Left renal pelvis (tissue), 4 donors: ENCODE measurements at places on chromosomes 7 and 10. TPM values are rescaled to one million over a fixed set of nuclear protein-coding genes. Genes with fewer than 3 reads are reported as not detected.

The REEP3 gene
- 38.7 TPM for polyA plus RNA-seq

The SLC35B4 gene
- polyA plus RNA-seq = 23.0 TPM

The ZNF804B gene
- polyA plus RNA-seq = 0.64 TPM

The BET1 gene
- polyA plus RNA-seq = 65.2 TPM

The GLUD1 gene
- 144 TPM for polyA plus RNA-seq

The EPHA1 gene
- 23.5 TPM for polyA plus RNA-seq

The CDK14 gene
- 37.7 TPM for polyA plus RNA-seq

The TYSND1 gene
- polyA plus RNA-seq = 10.4 TPM

The OR2A5 gene
- not detected for polyA plus RNA-seq

The BHLHA15 gene
- polyA plus RNA-seq = 0.18 TPM

The IL15RA gene
- polyA plus RNA-seq = 2.3 TPM

The PRR15 gene
- polyA plus RNA-seq = 8.5 TPM

- no peak for DNase-seq
Measured at GRCh38 chr10:126133906-126134656, 237.7 kb downstream of the FANK1 start.

GRCh38 chr10:6689036-6689435, 109.0 kb upstream of the PRKCQ start:
- no peak for DNase-seq

- no peak for DNase-seq
Measured at GRCh38 chr7:94195201-94195600, 191.0 kb upstream of the BET1 start.

DNA sequence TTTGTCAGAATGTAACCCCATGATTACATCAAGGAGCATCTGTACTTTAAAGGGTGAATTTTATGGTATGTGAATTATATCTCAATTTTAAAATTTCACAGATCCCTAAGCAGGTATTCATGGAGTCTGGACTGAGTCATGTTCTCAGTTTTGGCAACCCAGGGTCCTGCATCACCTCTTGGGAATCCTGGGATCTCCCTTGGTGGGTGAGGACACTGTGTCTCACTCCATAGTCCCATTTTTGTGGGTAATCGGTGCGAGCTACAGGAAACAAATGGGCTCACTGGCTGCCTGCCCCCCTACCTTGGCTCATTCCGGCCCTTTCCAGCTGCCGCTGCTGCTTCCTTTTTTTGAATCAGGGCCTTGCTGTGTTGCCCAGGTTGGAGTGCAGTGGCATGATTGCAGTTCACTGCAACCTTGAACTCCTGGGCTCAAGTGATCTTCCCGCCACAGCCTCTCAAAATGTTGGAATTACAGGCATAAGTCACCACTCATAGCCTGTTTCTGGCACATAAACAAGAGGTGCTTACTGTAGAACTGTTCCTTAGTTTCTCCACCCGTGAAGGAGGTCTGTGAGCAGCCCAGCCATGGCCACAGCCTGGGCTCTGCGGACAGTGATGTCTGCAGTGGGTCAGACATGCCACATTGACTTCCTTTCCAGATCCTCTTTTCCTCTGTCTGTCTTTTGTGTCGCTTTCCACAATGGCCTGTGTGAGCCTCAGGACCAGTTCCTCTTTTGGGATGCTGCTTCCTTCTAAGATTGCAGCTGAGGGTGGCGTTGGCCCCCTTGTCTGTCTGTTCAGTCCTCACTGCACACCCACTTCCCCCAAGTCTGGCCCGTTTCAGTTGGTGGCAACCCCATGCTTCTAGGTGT, 14.5 kb downstream of the PALD1 start:
- DNase-seq = no peak

GRCh38 chr7:47088329-47089067, 493.4 kb downstream of the TNS3 start:
- DNase-seq = no peak

- no peak for DNase-seq
Measured at GRCh38 chr10:59176241-59177030, at the start of gene PHYHIPL. TSS of gene PHYHIPL (plus strand) at chr10:59176643. CDS start at chr10:59176854, 211 bp downstream.

DNA sequence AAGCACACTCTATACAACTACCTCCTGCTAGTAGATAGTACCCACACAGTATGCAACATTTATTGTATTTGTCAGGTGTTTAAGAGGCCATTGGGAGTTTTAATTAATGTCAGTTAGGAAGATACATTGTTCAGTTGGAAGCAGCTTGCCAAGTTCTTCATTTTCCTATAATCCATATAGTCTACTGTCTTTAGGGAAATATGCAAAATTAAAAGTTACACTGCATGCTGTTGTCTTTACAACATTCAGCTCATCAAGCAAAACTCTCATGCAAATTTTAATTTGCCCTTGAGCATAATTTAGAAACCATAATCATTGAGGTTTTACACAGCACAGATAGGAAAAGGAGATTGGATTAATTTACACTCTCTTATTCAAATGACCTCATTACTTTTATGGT, 17.4 kb downstream of the FOXP2 start:
- DNase-seq = no peak

DNA sequence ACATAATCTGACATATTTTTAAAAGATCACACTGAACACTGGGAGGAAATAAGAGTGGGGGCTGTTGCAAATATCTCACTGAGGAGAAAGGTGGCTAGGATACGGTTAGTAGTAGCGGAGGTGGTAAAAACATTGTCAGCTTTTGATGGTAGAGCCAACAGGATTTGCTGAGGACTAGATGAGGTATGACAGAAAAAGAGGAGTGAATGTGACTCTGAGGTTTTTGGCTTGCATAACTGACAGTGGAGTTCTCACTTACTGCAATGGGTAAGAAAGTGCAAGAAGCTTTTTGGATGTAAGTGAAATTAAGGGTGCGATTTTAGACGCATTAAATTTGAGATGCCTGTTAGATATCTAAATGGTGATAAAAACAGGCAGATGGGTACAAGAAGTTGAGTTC, 102.0 kb upstream of the MBL2 start:
- no peak for DNase-seq

DNA sequence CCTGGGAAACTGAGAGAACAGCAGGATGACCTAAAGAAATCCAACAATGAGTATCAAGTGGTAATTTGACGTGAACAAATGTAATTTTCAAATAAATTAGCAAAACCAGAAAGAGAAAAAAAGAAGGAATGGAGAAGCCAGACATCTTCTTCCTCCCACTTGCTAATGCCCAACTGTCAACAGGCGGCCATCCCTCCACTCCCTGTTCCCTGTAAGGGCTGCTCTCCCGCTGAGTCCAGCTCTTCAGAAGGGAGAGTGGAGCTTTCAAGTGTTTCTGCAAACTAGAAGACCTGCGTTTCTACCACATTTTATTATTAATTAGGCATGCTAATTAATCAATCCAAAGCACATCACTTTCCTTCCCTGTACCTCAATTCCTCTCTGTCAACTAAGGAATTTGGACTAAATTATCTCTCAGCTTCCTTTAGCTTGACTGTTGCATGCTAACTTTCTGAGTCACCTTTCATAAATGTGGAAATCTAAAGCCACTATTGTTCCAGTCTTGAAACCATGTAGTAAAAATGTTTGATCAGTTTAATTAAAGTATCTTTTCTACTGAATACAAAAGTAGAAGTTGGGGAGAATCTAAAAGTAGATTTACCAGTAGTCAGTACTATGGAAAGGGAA, 48.4 kb upstream of the CUL1 start:
- DNase-seq = no peak

DNA sequence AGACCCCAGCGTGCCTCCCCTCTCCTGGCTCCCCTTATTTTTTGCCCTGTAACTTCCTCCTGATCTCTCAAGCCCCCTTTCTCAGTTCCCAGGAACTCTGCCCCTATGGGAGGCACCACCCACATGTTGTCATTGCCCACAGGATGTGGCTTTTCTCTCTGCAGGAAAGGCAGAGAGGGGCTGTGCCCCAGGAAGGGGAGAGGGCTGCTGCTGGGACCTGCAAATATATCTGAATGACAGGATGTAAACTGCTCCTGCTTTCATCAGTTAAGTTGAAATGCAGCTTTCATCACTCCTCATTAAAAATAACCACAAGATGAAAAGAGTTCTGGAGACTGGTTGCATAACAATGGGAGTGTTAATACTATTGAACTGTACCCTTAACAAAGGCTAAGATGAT, 103.3 kb downstream of the CLEC2L start:
- DNase-seq = no peak

DNA sequence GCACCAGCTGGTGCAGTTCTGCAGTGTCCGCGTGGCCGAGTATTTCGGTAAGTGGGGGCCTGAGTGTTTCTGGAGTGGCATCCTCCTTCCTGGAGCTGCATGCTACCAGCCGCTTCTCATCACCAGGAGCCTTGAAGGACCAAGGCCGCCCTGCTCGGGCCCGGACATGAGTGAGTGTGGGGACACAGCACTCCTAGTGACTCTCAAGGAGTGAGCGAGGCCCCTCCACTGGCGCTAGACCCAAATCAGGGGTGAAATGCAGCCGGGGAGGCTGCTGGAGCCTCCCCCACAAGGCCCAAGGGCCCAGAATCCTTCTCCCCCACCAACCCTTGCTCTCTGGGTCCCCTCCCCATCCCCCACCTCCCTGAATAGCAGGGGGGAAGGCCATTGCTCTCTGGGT, 48.0 kb downstream of the CAMK2B start:
- DNase-seq = no peak

DNA sequence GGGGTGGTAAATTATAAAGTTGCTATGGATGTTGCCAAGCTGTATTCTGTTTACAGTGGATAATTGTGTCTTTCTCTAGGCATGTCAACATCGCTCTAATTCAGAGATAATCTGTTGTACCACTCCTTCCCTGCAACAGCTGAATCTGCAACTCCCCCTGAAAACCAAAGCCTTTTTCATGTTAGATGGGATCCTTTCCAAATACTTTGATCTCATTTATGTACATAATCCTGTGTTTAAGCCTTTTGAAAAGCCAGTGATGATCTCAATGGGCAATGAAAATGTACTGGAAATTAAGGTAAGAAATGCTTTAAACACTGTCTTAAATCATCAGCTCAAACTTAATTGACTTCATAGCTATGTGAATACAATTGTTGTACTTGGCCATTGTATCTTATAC, 91.0 kb downstream of the MET start:
- no peak for DNase-seq

- no peak for DNase-seq
Measured at GRCh38 chr10:29243066-29243465, 45.8 kb upstream of the LYZL1 start.

- DNase-seq = no peak
Measured at GRCh38 chr7:147079083-147079482, 962.5 kb downstream of the CNTNAP2 start.

GRCh38 chr7:4633012-4633411, 49.1 kb upstream of the FOXK1 start:
- DNase-seq = no peak

DNA sequence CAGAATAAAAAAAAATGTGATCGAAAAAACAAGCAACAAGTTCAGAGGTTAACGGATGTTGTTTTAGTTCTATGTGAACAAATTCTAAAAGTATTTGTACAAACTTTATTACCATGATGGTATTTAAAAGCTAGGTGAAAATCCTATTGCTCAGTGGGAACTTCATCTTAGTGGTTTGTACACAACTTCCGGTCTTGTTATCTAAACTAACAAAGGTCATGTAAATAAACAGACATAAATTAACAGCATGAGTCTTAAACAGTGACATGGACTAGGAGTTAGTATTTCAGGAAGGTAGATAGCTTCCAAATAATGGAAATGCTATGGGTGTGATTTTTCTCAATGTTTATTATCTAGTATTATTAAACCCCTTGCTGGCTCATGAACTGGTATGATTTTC, 83.8 kb downstream of the SPAG6 start:
- DNase-seq = no peak

- DNase-seq = no peak
Measured at GRCh38 chr10:70500812-70501301, 22.3 kb downstream of the PALD1 start.

GRCh38 chr7:95951531-95951930, 179.2 kb downstream of the DYNC1I1 start:
- DNase-seq = no peak

GRCh38 chr7:101832205-101832631, 14.8 kb downstream of the CUX1 start:
- DNase-seq = no peak

- DNase-seq = no peak
Measured at GRCh38 chr10:62635127-62635526, 169.4 kb upstream of the ADO start.

DNA sequence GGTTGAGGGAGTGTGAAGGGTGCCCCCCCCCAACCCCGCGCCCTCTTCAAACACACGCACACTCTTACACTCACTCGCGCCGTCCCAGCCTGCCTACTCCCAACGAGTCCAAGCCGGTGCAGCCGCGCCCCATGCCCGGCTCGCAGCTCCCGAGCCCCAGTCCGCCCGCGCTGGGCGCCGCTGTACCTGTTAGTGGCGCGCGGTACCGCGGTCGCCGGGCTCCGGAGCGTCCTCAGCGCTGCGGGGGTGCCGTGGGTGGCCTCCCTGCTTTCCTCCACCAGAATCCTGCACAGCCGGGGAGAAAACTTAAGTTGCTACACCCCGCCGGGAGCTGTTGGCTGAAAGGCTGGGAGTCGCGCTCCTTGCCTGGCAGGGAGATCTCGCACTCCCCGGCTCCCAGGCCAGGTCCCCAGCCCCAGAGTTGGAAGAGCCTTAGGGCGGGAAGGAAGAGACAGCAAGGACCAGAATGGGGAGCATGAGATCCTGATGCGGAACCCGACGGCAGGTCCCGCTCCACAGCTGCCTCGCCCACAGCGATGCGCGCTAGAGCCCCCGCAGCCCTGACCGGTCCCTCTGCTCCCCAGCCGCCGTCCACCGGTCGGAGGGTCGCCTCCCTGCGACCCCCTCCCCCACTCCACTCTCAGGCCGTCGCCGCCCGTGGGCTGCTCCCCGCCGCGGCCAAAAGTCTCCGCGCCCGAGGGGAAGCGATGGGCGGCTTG, 863 bp downstream of the ST8SIA6 start:
- DNase-seq = peak; percentile 22

- no peak for DNase-seq
Measured at GRCh38 chr7:123749537-123749857, 694 bp upstream of the WASL start.

DNA sequence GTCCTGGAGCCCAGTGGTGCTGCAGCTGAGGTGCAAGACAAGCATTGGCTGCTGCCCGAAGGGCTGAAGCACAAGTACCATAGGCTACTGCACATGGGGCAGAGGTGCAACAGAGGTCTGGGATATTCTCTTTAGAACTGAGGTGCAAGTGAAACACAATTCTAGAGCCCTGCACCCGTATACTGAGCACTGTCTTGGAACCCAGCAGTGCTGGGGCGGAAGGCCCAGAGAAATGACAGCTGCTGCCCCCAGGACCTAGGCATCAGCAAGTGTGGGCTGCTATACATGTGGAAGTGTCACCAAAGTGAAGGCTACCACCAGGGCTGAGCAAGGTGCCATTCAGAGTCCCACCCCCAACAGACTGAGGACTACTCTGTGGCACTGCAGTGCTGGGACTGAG, 393.6 kb upstream of the STEAP1 start:
- DNase-seq = no peak

GRCh38 chr10:104322416-104322782, 15.9 kb downstream of the ITPRIP start:
- no peak for DNase-seq

GRCh38 chr10:84216834-84217233, 8.5 kb downstream of the LRIT2 start:
- no peak for DNase-seq
